ENCODE measurements at places on chromosomes 5 and 9. TPM values are rescaled to one million over a fixed set of nuclear protein-coding genes. Genes with fewer than 3 reads are reported as not detected.

Gene CSF1R
- not detected for total RNA-seq

Gene FYB1
- not detected for total RNA-seq

Gene CARD6
- 45.8 TPM for total RNA-seq

Gene TGFBI
- 7.6 TPM for total RNA-seq

Gene SPINK6
- not detected for total RNA-seq

Gene RLN2
- total RNA-seq, result not detected

Gene GRM6
- not detected for total RNA-seq

Gene SLC6A19
- total RNA-seq, result not detected

Gene RORB
- under 0.01 TPM for total RNA-seq

Gene CER1
- total RNA-seq, result not detected

Gene LECT2
- not detected for total RNA-seq

Gene IRX1
- total RNA-seq, result not detected

Gene ADAM19
- total RNA-seq, result 60.1 TPM

Gene SV2C
- not detected for total RNA-seq

Gene BSPRY
- not detected for total RNA-seq

Gene FAM163B
- total RNA-seq, result not detected

Gene CCDC180
- 2.2 TPM for total RNA-seq

Gene IL4
- total RNA-seq, result not detected

Gene ABLIM3
- 40.5 TPM for total RNA-seq

Gene STPG3
- not detected for total RNA-seq

Gene HNRNPK
- 683 TPM for total RNA-seq

Gene SCGB3A2
- not detected for total RNA-seq

Gene DDX4
- total RNA-seq, result not detected

Gene HNRNPH1
- 529 TPM for total RNA-seq

Gene NSMF
- total RNA-seq, result 58.1 TPM

Gene SARDH
- 0.33 TPM for total RNA-seq

Gene PCDHA1
- total RNA-seq, result not detected

Gene ENDOG
- 19.8 TPM for total RNA-seq

Gene SLC46A2
- not detected for total RNA-seq

Gene RGMB
- 39.4 TPM for total RNA-seq

Gene PIP5K1B
- 0.19 TPM for total RNA-seq

Gene NTRK2
- 0.10 TPM for total RNA-seq

Gene FBP2
- total RNA-seq, result not detected

Gene MYOZ3
- under 0.01 TPM for total RNA-seq

Gene PGM5
- total RNA-seq, result 3.2 TPM

Gene BHMT2
- 3.0 TPM for total RNA-seq

Gene FAXDC2
- total RNA-seq, result 6.2 TPM

Gene PCDHA13
- total RNA-seq, result not detected

Gene SLC34A1
- not detected for total RNA-seq

Gene CYLC2
- not detected for total RNA-seq

Measured in vein endothelial cell (primary cell).